Caki2 (cell line): ENCODE measurements at places on chromosomes 12 and 14. TPM values are rescaled to one million over a fixed set of nuclear protein-coding genes. Genes with fewer than 3 reads are reported as not detected.

The VWF gene
- 0.07 TPM in 1 of 2 replicates, not detected in the other for total RNA-seq

The IGF1 gene
- total RNA-seq: not detected in 2 replicates

The LMNTD1 gene
- 3.4 TPM in 1 of 2 replicates, not detected in the other for total RNA-seq

DNA sequence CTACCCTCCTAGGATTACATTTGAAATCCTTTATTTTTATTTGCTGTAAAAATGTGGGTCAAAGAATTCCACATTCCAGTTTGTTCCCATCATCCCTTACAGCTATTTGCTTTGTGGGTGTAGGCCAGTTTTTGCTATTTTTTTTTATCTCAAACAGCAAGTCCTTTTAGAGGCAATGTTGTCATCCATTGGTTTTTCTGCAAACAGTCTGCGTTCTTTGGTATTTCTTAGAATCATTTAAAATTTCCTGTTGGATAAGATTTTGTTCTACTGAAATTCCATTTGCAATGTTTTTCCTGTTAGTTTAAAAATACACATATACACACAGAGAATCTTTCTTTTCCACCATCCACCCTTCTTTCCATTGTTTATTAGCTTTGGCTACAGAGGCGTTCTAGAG lies 53.3 kb upstream of the STK38L start:
- no peak for DNase-seq

DNA sequence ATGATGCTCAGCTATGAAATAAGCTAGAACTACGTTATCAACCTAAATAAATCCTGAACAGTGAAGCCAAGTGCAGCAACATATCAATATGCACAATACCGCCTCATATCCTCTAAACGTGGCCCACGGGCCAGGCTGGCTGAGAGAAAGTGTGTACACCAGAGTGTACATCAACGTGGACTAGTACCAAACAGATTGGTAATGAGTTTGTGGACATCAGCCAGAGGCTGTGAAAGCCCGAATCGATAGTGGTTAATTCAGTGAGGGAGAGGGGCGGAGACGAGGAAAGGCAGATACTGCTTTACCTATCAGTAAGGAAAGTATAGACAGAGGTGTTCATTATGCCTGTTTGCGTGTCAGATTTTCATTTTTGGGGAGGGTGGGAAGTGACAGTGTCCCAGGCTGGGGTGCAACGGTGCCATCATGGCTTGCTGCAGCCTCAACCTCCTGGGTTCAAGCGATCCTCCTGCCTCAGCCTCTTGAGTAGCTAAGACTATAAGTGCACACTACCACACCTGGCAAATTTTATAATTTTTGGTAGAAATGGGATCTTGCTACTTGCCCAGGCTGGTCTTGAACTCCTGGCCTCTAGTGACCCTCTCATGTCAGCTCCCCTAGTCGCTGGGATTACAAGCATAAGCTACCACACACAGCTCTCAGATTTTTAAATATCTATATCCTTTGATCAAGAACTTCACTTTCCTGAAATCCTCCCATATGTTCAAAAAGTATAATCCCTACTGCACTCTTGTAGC lies 50.1 kb downstream of the ANAPC7 start:
- DNase-seq: no peak

DNA sequence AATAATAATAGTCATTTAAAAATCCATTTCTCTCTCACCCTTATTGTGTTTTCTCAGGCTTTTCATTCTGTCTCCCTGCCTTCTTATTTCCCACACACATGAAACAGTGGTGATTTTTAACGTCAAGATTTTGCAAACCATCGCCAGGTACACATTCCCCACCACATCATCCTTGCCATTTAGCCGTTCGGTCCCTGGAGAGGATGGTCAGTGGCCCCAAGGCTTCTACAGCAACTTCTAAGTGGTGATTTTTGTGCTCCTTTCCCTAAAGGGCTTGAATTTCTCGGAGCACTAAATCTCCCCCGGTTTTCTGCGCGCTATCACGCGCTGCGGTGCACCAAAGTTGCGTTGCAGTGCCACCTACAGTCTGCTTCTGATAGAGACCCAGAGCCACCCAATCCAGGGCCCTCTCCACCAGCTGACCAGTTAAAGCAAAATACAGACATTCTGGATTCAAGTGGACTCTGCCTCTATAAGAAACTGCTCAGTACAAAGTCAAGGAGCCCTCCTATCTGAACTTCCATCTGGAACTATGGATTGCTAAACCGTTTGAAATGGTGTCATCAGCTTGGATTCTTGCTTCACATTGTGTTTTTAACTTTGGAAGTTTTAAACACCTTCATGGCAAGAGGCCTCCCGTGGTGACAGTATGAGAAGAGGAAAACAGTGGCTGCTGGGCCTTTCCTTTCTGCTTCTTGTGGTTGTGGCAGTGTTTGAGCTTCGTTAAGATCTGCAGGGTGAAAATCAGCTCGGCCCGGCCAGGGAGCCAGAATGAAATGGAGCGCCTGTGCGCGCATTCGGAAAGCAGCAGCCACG lies 234.0 kb downstream of the SPTSSA start:
- DNase-seq: peak; percentile 39
